ENCODE measurements at places on chromosomes 7 and 10.

GRCh38 chr10:87079106-87079836 lies 15.4 kb downstream of the GLUD1 start:
- no peak for DNase-seq

DNA sequence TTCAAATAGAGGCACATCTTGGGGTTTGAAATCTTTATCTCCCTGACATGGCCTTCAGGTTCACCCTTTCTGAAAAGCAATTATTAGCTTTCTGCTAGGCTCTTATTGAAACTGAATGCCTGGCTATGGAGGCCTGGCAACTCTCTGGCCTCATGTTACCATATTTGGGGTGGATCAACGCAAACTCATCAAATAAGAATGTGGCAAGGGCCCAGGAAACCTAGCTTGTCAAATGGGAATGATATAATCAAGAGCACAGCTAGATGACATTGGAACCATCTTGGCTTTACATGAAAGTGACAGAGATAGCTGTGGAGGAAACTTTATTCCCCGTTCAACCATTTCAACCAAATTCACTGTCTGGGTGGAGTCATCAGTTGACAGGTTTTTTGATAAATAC lies 202.8 kb upstream of the SMIM30 start:
- DNase-seq = no peak

- no peak for DNase-seq
Measured at GRCh38 chr10:130545122-130545521, 408.9 kb downstream of the GLRX3 start.

GRCh38 chr7:138008588-138009349 lies 6.9 kb upstream of the CREB3L2 start:
- peak; percentile 44 for DNase-seq

Data from activated CD8-positive, alpha-beta T cell treated with anti-CD3 and anti-CD28 coated beads, Interleukin-2, amount 10 ng/mL, durations not matched to agents 7 days and 5 days (primary cell).